ENCODE measurements at places on chromosomes 2 and 18.

- DNase-seq: no peak
Measured at GRCh38 chr2:162072976-162073887, 783 bp downstream of the DPP4 start.

DNA sequence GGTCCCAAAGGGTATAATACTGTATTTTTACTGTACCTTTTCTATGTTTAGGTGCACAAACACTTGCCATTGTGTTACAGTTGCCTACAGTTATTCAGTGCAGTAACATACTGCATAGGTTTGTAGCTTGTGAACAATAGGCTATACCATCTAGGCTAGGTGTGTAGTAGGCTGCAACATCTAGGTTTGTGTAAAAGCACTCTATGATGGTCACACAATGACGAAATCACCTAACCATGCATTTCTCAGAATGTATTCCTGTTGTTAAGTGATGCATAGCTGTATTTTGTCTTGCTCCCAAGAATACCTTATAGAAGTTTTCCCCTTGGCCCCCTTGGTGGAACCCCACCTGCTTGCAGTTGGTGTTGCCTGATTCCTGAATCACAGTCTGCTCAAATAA lies 29.3 kb upstream of the AGFG1 start:
- DNase-seq: no peak

DNA sequence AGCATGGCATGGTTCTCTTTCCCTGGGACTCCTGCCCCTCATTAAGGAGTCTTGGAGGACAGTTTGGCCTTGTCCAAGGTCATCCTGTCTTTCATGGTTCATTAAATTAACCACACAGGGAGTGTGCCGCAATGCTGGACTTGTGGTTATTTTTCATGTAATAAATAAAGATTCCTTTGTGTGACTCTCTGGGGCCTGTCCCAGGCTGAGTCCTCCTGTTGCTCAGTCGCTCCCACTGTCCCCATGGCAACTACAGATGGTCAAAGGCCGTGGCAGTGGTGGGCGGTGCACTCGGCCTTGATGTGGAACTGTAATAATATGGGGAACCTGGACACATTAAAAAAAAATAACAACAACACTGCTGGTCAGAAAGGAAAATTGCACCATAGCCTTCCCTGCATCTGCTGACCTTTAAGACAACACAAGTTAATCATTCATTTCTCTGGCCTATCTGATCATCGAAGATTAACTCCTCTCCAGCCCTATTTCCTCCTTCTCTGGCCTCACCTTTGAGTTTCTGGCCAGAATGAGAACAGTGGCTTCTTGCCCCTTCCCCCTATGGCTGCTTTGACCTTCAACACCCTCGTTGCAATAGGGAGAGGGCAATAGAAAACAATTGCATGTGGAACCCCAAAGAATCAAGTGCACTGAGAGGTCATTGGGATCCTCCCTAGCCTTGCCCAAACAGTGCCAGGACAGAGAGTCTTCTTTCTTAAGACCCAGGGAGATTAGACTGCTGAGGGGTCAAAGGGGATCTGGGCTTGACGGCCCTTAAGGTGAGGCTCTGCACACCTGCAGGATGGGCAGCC lies 44.7 kb downstream of the PSD4 start:
- no peak for DNase-seq

- no peak for DNase-seq
Measured at GRCh38 chr2:51649366-51649765, 617.4 kb upstream of the NRXN1 start.

DNA sequence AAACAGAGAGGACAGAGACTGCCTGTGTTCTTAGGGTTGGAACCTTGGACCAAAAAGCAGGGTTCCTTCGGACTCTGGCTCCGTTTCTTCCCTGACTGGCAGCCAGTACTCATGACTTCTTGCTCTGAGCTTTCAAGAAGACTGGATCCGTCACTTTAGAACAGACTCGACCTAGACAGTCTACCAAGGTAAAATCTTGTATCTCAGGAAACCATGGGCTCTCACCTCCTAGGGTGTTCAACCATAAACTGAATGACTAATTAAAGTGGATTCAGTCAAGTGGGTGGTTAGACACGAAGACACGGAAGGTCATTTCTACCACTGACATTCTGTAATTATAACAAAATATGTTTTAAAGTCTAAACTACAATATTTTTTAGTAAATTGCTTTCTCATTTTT lies 153.8 kb upstream of the SLC39A10 start:
- no peak for DNase-seq

GRCh38 chr2:130728007-130728454 lies 839 bp upstream of the GPR148 start:
- DNase-seq: no peak

GRCh38 chr2:168311261-168311910 lies 64.0 kb upstream of the STK39 start:
- DNase-seq: no peak

GRCh38 chr2:212539072-212539880 lies 674 bp upstream of the ERBB4 start:
- no peak for DNase-seq

DNA sequence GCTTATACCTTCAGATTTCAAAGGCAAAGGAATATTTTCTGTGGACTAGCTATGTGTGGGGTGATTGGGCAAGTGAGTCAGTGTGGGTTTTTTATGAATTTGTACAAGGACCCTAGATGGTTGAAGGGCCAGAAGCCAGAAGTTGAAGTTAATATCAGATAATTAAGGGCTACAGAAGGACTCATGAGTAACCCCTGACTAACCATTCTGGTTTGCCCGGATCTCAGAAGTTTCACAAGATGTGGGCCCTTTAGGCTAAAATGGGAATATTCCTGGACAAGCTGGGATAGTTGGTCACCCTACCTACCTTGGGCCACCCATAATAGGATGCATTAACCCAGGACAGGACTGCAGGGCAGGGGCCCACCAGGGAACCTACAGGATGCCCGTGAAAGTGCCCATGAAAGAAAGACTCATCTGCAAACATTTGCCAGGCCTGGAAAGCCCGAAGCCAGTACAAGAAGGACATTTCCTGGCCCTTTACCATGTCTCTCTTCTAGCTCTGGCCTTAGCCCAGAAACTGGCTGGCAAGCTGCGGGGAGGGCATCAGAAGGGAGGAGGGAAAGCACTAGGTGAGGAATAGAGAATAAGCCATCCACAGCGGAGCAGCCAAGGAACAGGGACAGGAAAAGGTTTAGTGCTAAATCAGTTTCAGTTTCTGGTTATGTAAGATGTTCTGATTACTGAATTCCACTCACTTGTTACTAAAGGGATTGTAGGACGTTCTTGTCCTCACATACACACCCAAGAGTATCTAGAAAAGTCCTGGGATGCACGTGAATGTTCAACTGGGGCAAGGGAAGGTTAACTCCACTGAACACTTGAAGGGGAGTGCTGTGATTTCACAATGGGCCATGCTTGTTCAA lies 33.6 kb downstream of the GCG start:
- DNase-seq: no peak

DNA sequence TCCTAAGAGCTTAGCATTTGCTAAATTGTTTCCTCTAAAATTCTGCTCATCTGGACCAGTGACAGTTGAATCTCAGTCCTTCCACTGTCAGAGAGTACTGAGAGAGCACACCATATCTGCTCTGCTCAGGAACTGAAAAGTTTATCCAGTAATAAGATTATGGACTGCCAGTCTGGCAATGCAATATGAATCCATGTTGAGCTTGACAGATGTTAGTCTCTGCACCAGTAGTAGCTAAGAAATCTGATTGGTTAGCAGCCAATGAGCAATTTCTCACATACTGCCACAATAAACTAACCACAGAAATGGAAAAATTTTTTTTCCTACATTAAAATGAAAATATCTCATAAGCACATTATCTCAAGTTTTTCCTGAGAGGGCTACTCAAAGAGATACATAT lies 2.3 kb downstream of the PRKD3 start:
- no peak for DNase-seq

DNA sequence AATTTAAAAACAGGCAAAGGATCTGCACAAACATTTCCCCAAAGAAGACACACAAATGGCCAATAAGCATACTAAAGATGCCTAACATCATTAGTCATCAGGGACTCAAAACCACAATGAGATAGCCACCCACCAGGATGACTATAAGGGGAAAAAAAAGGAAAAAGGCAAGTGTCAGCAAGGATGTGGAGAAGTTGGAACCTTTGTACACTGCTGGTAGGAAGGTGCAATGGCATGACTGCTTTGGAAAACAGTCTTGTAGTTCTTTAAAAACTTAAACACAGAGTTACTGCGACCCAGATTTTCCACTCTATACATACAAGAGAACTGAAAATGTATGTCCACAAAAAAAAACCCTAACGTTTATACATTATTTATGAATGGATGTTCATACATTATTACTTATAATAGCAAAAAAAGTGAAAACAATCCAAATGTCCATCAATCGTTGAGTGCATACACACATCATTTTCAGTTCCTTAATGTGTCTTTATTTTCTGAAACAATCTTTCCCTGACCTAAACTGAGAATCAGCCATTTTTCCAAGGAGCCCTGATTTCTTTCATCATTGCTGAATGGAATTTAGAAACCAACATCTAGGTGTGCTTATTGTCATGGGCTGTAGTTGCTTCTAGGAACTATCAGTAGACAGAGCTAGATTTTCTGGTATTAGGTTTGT lies 64.7 kb upstream of the TLK1 start:
- DNase-seq: no peak

DNA sequence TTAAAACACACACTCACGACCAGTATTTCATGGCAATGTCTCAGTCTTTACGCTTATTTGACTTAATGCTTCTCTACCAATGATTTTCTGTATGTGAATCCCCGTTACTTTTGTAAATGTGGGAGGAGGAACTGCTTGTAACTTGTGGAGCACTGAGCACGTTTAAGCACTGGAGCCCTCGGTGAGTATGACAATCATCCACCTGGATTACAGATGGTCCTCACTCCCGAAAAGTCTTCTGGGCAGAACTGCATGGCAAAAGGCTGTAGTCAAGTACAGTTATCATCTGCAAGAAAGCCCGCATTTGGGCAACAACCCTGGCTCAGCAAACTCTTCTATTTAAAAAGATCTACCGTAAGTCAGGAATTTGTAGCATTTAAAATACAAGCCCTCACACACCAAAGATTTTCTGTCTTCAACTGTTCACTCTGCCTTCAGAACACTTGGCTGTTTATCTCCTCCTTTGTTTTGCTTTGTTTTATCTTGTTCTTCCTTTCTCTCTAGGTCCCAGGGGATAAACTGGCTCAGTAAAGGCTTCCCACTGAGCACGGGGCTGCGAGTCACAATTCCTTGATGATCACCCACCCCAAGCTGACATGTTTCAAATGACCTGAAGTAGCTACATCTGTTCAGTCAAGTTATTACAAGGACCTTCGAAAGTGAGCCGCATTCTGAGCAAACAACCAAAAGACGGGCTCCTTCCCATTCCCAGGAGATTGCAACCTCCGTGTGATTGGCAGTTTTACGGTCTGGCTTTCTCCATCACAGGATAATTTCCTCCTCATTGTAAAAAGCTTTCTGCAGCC lies 102.2 kb downstream of the DLGAP1 start:
- no peak for DNase-seq

DNA sequence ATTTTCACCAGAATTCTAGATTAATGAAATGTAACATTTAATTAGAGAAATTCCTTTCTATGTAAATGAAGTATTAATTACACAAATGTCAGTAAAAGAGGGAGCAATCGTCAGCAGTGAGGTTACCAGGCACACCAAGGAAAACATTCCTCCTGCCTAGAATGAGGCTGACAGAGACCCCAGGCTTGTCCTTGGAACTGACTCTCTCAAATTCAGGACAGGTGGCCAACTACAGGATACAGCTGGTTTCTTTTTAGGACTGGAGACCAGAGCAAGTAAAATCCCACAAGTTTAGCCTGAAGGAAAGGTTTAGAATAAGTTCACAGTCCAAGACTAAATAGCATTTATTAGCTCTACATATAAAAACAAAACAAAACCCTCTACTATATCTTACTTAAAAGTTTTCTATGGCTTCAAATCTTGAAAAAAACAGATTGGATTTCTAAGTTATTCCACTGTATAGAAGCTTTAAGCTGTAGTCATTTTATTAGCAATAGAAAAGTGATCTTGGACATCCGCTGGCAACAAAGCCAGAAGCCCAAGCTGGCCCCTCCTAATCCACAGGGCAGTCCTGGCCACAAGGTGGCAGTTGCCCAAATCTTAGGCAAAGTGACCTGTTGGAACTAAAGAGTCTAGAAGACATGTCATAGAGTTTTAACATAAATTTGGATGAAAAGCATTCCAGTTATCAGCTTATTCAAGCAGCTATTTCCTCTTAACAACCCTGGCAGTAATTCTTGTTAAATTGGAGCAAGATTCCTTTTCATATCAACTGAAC lies 81.0 kb downstream of the SP3 start:
- no peak for DNase-seq

Measured in activated T-helper 1 cell treated with anti-CD3 and anti-CD28 coated beads, Interleukin-2, amount 50 U/mL, for 16 hours (primary cell).